Activated CD8-positive, alpha-beta T cell treated with anti-CD3 and anti-CD28 coated beads, Interleukin-2, amount 10 ng/mL, durations not matched to agents 7 days and 5 days (primary cell): ENCODE measurements at places on chromosomes 4 and X.

DNA sequence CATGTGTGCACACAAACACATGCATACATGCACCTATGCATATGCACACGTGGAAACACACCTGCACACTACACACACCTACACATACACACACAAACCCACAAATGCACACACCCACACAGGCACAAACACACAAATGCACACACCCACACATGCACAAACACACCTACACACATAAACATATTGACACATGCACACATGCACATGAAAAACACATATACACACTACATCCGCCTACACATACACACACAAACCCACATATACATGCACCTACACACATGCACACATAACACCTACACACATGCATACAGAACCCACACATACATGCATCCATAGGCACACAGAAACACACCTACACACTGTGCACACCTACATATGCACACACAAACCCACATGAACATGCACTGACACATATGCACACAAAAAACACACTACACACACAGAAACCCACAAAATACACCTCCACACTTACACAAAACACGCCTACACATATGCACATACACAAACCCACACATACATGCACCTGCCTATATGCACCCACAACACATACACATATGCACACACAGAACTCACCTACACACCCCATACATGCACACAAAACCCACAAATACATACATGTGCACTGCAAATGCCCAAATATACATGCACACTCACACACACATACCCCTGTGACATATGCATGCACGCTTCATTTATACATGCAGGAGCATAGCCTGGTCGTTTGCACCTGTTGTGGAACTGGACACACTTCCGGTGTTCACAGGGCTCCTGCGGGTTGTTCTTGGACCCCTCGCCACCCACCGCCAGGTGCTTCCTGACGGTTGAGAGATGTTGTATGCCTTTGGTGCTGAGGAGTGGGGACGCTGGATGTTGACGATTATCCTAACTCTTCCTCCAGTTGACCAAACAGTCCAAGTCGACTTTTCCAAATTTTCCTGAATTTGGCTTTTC lies 22.1 kb downstream of the CD99 start:
- H3K36me3 ChIP-seq: peaks cover 51% of the 10 kb centered on the region
- no peak overlapping the region for H3K27ac ChIP-seq
- no peaks in the 10 kb centered on the region for H3K27me3 ChIP-seq
- H3K4me1 ChIP-seq: peaks cover 72% of the 10 kb centered on the region
- H3K4me3 ChIP-seq: no peak overlapping the region
- no peak for DNase-seq

GRCh38 chr4:108878806-108879205 lies 116.0 kb upstream of the ETNPPL start:
- H3K4me1 ChIP-seq: no peaks in the 10 kb centered on the region
- H3K4me3 ChIP-seq: no peak overlapping the region

DNA sequence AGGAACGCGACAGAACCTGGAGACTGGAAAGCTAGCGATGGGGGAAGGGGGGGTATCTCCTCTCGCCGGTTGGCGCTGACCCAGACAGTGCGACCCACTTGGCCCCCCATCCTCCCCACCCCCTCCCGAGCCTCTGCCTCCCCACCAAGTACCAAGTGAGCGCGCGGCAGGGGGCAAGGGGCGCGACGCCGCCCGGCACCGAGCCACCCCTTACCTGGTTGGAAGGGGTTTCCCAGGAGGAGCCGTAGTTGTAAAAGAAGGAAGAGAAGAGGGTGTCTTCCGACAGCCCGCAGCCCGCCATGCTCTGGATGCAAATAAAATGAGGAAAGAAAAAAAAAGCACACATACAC lies 112.2 kb downstream of the DHX15 start:
- no peak for DNase-seq
- peaks cover 2% of the 10 kb centered on the region for H3K36me3 ChIP-seq
- no peak overlapping the region for H3K27ac ChIP-seq
- H3K4me1 ChIP-seq: peaks cover 27% of the 10 kb centered on the region

- H3K27ac ChIP-seq: no peak overlapping the region
- H3K27me3 ChIP-seq: no peaks in the 10 kb centered on the region
- no peak for DNase-seq
- H3K4me3 ChIP-seq: no peak overlapping the region
Observed at GRCh38 chr4:14309431-14309830, 681.9 kb upstream of the BOD1L1 start.

DNA sequence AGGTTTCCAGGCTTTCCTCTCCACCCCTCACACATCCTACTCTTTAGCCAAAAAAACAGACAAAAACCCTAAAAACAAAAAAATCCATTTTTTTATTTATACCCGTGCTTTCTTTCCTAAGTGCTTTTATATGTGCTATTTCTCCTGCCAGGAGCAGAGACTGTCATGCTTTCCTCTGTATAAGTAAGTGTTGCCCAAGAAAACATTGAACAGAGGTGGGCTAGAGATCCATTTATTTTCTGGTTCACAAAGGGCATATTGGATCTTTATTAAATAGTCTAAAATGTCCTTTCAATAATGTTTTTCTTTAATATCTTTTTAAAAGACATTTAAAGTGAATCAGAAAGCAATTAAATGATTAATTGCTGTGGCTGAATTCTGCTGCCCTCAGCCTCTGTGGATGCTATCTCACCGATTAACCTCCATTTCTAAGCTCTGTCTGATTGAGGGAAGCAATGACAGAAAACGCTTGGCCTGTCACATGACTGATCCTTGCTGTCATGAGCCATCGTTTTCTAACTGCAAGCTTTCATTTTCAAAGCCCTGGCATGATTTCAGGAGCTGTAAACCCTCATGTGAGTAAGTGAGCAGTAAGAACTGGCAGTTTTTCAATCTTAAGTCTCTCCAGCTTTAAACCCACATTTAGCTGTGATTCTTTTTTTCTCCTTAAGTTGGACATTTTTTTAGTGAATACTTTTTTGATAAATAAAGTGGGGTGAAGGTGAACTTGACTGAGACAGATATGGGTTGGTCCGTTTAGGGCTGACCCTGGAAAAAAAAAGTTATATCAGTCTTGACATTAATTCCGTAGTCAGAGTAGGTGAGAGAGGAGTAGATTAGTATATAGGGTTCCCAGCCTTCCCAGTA lies 180.7 kb upstream of the PGRMC2 start:
- no peak overlapping the region for H3K4me3 ChIP-seq
- no peaks in the 10 kb centered on the region for H3K27me3 ChIP-seq
- H3K36me3 ChIP-seq: no peaks in the 10 kb centered on the region
- no peaks in the 10 kb centered on the region for H3K4me1 ChIP-seq
- DNase-seq: no peak

DNA sequence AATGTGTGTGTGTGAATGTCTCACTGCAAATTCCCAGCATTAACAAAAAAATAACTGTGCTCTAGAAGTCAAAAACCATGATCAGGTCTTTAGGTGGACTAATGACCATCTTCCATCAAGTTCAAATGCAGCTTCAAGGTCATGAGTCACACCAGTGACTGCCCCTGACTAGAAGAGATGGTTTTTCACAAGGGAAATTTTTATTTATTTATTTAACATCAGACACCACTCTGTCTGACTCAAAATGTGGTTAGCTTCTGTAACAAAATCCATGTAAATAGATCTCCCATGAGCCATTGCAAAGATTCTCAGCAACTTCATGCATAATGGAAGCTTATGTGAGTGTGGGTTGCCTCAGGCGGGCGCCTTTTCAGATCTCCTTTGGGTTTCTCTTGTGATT lies 219.2 kb downstream of the KIT start:
- DNase-seq: no peak
- H3K36me3 ChIP-seq: no peaks in the 10 kb centered on the region
- H3K4me3 ChIP-seq: no peak overlapping the region
- no peaks in the 10 kb centered on the region for H3K4me1 ChIP-seq
- no peak overlapping the region for H3K27ac ChIP-seq

- H3K27me3 ChIP-seq: no peaks in the 10 kb centered on the region
- no peak overlapping the region for H3K27ac ChIP-seq
- H3K36me3 ChIP-seq: no peaks in the 10 kb centered on the region
- H3K4me1 ChIP-seq: no peaks in the 10 kb centered on the region
- no peak overlapping the region for H3K4me3 ChIP-seq
- DNase-seq: no peak
Observed at GRCh38 chr4:5921101-5921980, 28.5 kb upstream of the CRMP1 start.

- H3K36me3 ChIP-seq: peaks cover 40% of the 10 kb centered on the region
- H3K27me3 ChIP-seq: no peaks in the 10 kb centered on the region
- peak; percentile 71 for DNase-seq
- H3K4me1 ChIP-seq: peaks cover 39% of the 10 kb centered on the region
- peak within 1 kb of the TSS; percentile 96 for H3K4me3 ChIP-seq
Observed at GRCh38 chr4:153466081-153466948, at the start of gene TMEM131L. TSS of gene TMEM131L (plus strand) at chr4:153466360. CDS start at chr4:153466398, 38 bp downstream.

- no peak overlapping the region for H3K27ac ChIP-seq
- H3K27me3 ChIP-seq: no peaks in the 10 kb centered on the region
- H3K4me1 ChIP-seq: no peaks in the 10 kb centered on the region
- H3K4me3 ChIP-seq: no peak overlapping the region
- H3K36me3 ChIP-seq: no peaks in the 10 kb centered on the region
Observed at GRCh38 chrX:50054147-50054546, 131.8 kb downstream of the CLCN5 start.

GRCh38 chr4:7608046-7608445 lies 173.3 kb upstream of the PSAPL1 start:
- H3K27me3 ChIP-seq: no peaks in the 10 kb centered on the region
- no peaks in the 10 kb centered on the region for H3K36me3 ChIP-seq
- no peaks in the 10 kb centered on the region for H3K4me1 ChIP-seq

GRCh38 chr4:151029537-151029936 lies 14.5 kb upstream of the LRBA start:
- H3K4me1 ChIP-seq: peaks cover 9% of the 10 kb centered on the region
- DNase-seq: no peak
- H3K36me3 ChIP-seq: no peaks in the 10 kb centered on the region
- no peak overlapping the region for H3K4me3 ChIP-seq

DNA sequence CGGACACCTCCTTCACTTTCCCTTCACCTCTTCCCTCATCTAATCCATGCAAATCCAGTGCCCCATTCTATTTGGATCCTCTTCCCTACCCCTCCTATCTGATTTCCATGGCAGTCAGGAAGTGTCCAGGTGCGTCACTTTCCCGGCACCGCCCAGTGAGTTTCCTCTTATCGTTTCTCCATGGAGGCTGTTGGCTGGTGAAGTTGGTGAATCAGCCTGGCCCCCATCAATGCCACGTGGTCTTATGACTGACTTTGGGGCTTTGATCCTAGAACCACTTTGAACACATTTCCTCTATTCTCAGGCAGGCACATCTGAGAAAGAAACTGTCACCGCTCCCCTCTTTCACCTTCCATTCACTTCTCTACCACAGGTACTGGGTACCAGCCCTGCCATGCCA lies 137.8 kb downstream of the CEP135 start:
- H3K27ac ChIP-seq: no peak overlapping the region
- H3K4me3 ChIP-seq: no peak overlapping the region
- H3K4me1 ChIP-seq: no peaks in the 10 kb centered on the region
- H3K27me3 ChIP-seq: no peaks in the 10 kb centered on the region
- no peak for DNase-seq

DNA sequence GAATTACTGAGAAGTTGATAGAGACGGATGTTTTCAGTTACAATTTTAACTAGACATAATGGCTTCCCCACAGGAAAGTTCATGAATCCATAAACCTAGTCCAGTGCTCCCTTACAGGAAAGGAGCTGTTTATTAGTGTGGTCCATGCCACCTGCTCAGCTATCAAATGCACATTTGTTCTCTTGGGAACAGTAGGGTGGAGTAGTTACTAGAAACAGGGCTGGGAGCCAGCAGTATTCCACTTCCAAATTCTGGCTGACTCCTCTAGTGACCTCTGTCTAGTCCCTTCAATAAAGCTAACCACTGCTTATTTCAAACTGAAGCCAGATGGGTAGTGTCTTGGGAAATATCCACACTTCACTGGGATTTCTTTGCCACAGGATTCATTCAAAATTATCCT lies 88.4 kb upstream of the TLL1 start:
- H3K36me3 ChIP-seq: no peaks in the 10 kb centered on the region
- no peaks in the 10 kb centered on the region for H3K27me3 ChIP-seq
- DNase-seq: no peak
- no peak overlapping the region for H3K4me3 ChIP-seq
- no peak overlapping the region for H3K27ac ChIP-seq

DNA sequence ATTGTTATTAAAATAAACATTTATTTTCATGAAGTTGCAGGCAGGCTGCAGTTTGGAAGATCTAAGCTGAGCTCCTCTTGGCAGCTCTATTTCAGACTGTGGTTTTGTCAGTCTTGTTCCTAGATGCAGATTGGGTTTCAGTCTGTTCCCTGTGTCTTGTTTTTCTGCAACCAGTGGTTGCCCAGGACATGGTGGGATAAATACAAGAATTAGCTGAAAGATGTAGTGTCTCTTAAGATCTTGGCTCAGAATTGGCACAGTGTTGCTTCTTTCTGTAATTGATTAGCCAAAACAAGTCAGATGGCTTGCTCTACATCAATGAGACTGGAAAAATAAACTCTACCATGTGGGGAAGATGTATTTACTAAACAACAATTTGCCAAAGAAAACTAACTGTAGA lies 283.0 kb upstream of the BOD1L1 start:
- no peaks in the 10 kb centered on the region for H3K4me1 ChIP-seq
- H3K27me3 ChIP-seq: peaks cover 4% of the 10 kb centered on the region
- H3K4me3 ChIP-seq: no peak overlapping the region

DNA sequence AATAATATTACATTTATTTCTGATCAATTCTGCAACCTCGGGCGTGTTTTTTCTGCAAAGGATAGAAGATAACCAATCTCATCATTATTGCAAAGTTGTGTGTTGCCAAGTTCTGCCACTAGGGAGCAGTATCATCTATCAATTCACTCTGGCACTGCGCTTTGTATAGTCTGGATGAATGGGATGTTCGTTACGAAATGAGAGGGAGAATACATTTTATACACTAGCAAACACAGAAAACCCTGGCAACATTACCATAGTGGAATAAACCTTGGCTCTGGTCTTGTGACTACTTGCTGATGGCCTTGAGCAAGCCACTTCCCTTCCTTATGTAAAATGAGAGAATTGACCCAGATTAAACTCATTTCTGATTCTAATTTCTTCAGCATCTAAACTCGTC lies 97.5 kb upstream of the ZNF518B start:
- peaks cover 16% of the 10 kb centered on the region for H3K27me3 ChIP-seq
- H3K4me1 ChIP-seq: no peaks in the 10 kb centered on the region
- no peak overlapping the region for H3K4me3 ChIP-seq
- H3K27ac ChIP-seq: no peak overlapping the region
- DNase-seq: peak; percentile 64
- H3K36me3 ChIP-seq: no peaks in the 10 kb centered on the region

DNA sequence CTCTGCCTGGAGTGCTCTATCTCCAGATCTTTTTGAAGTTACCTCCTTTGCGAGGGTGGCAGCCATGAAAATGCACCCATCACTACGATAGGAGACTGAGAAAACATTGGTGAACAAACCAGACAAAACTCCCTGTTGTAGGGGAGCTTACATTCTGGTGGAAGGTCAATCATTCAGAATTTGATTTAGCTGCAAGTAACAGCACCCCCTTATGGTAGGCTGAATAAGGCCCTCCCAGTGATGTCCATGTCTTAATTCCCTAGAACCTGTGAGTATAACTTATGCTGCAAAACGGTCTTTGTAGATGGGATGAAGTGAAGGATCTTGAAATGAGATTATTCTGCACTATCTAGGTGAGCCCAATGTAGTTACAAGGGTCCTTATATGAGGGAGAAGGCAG lies 5.6 kb upstream of the TEC start:
- no peaks in the 10 kb centered on the region for H3K27me3 ChIP-seq
- no peak overlapping the region for H3K27ac ChIP-seq
- no peaks in the 10 kb centered on the region for H3K36me3 ChIP-seq
- no peak overlapping the region for H3K4me3 ChIP-seq
- H3K4me1 ChIP-seq: peaks cover 15% of the 10 kb centered on the region
